ENCODE measurements at places on chromosomes 11 and 22. TPM values are rescaled to one million over a fixed set of nuclear protein-coding genes. Genes with fewer than 3 reads are reported as not detected.

GRCh38 chr11:74257959-74258553, 53.4 kb downstream of the P4HA3 start:
- DNase-seq = no peak
- no peaks in the 10 kb centered on the region for H3K4me1 ChIP-seq
- peaks cover 3% of the 10 kb centered on the region for H3K36me3 ChIP-seq
- H3K27me3 ChIP-seq = no peaks in the 10 kb centered on the region
- no peak overlapping the region for H3K4me3 ChIP-seq

- H3K27me3 ChIP-seq = no peaks in the 10 kb centered on the region
- H3K4me1 ChIP-seq = peaks cover 35% of the 10 kb centered on the region
- no peak overlapping the region for H3K27ac ChIP-seq
- H3K4me3 ChIP-seq = no peak overlapping the region
- H3K36me3 ChIP-seq = no peaks in the 10 kb centered on the region
Measured at GRCh38 chr11:35335226-35335625, 84.1 kb downstream of the SLC1A2 start.

RASSF10 gene
- not detected for total RNA-seq

DNA sequence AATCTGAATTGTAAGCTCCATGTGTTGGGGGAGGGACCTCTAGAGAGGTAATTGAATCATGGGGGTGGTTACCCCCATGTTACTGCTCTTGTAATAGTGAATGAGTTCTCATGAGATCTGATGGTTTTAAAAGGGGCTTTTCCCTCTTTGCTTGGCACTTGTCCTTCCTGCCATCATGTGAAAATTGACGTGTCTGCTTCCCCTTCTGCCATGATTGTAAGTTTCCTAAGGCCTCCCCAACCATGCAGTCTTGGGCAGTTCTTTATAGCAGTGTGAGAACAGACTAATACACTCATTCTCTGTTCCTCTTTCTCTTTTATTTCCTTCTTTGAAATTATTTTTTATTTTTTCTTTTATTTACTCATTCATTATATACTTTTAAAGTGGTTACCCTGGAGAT, 239.4 kb downstream of the CSNK2A3 start:
- no peak for DNase-seq
- H3K36me3 ChIP-seq = no peaks in the 10 kb centered on the region
- H3K4me3 ChIP-seq = no peak overlapping the region
- H3K27me3 ChIP-seq = no peaks in the 10 kb centered on the region
- H3K4me1 ChIP-seq = no peaks in the 10 kb centered on the region

- no peaks in the 10 kb centered on the region for H3K4me1 ChIP-seq
- no peak overlapping the region for H3K27ac ChIP-seq
- H3K27me3 ChIP-seq = no peaks in the 10 kb centered on the region
- H3K36me3 ChIP-seq = no peaks in the 10 kb centered on the region
Measured at GRCh38 chr22:27416511-27417420, 384.8 kb downstream of the MN1 start.

Measured in CD4-positive, alpha-beta memory T cell (primary cell).